ENCODE measurements at places on chromosomes 1 and 21. TPM values are rescaled to one million over a fixed set of nuclear protein-coding genes. Genes with fewer than 3 reads are reported as not detected.

GRCh38 chr21:42758721-42759593 is 105.5 kb downstream of the PDE9A start:
- no peaks in the 10 kb centered on the region for H3K27me3 ChIP-seq

GRCh38 chr1:7886405-7886745 is 33.5 kb upstream of the UTS2 start:
- no peak overlapping the region for H3K4me3 ChIP-seq
- H3K27me3 ChIP-seq = no peaks in the 10 kb centered on the region
- H3K36me3 ChIP-seq = no peaks in the 10 kb centered on the region
- no peaks in the 10 kb centered on the region for H3K4me1 ChIP-seq
- no peak for DNase-seq

DNA sequence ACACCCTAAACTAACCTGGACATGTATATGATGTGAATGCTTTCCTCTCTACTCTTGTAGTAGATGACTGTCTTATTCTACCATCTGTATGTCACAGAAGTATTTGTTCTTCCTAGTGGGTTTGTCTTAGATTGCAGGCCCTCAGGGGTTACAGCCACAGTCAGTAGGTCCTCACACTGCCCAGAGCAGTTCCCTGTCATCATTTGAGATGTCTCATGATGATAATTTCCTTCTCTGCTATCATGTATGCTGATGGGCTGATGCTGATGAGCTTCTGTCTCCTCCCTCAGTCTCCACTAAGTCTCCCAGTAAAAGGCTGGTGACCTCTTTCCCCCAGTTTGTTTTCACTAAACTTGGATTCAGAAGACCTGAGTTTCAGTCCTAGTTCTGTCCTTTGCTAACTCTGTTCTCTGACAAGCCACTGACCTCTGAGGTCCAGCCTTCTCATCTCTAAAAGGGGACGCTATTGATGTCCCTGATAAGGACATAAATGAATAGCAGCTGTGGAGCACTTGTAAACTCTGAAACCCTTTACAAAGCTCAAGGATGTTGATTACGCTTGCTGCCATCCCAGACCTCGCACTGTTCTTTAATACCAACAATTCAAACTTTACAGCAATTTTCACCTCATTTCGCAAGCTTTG is 3.1 kb upstream of the ETV3 start:
- H3K4me3 ChIP-seq = no peak overlapping the region
- peaks cover 7% of the 10 kb centered on the region for H3K4me1 ChIP-seq
- no peaks in the 10 kb centered on the region for H3K36me3 ChIP-seq
- H3K27ac ChIP-seq = peak overlapping the region; percentile 5
- DNase-seq = no peak

DNA sequence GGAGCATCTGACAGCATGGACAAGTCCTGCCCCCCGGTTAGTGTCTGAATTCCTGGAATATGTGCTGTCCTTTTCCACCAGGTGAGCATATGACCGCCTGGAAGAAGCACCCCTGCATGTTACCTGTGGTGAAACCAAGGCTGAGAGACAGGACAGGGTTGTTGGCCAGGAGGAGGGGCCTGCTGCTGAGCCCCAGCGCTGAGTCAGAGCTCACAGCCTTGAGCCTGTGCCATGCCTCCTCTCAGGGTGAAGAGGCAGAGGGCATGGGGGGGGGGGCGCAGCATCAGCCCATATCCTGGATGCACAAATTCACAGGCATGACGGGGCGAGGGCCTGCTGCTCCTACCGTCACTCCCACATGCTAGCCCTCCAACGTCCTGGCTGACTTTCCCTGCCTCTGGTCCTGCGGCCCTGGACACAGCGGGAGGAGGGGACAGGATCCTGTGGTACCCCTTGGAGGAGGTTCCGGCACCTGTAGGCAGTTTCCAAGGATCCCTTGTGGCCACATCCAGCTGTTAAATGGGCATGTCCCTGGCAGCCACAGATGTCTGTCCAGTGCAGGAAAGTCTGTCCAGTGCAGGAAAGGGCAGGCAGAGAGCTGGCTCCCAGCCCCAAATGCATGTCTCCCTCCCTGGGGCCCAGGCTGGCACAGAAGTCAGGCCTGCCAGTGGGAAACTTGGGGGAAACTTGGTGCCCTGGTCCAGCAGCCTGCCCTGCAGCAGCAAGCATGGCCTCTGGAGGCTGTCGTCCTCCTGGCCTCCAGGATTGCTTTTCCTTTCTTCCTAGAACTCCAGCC is 23.9 kb downstream of the TTC34 start:
- H3K36me3 ChIP-seq = no peaks in the 10 kb centered on the region
- H3K27ac ChIP-seq = no peak overlapping the region
- no peak overlapping the region for H3K4me3 ChIP-seq
- H3K27me3 ChIP-seq = no peaks in the 10 kb centered on the region
- DNase-seq = no peak

DNA sequence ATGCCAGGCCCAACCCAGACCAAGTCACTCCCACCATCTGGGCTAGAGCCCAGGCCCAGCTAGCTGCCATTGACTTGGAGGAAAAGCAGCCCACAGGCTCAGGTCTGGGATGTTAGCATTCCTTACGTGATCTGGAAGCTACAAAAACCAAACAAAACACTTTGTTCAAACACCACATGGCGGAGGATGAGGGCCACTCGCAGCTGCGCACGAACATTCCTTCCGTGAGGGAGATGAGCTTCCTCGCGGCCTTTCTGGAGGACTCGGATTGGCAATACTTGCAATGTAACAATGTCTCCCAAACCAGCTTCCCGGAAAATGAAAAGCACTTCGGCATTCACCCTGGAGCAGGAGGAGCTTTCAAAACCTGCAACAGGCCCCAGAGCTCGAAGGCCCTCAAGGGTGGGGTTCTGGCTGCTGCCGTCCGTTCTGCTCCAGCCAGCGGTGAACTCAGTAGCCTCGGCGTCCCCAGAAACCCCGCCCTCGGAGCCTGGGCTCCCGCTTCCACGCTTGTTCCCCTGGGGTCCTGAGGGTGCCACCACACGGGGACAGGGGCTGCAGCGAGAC is 40.5 kb downstream of the COL6A1 start:
- H3K27ac ChIP-seq = no peak overlapping the region
- no peak overlapping the region for H3K4me3 ChIP-seq
- H3K27me3 ChIP-seq = no peaks in the 10 kb centered on the region

DNA sequence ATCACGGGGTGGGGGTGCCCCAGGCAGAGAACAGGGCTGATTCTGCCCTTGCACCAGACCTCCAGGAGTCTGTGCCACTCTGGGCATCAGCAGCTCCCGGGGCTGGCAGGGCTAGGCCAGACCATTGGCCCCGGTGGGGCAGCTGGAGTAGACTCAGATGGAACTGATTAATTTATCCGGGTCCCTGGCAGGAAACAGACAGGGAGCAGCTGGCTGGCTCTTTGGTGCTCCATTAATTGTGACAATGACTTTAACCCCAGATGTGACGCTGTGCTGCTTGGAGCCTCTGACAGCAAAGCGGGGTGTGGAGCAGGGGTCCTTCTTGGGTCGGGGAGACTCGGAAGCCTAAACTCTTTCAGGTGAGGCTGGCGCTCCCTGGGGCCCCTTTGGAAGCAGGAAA is 9.5 kb downstream of the EPHA8 start:
- H3K4me1 ChIP-seq = peaks cover 13% of the 10 kb centered on the region
- H3K36me3 ChIP-seq = no peaks in the 10 kb centered on the region
- H3K27me3 ChIP-seq = no peaks in the 10 kb centered on the region
- no peak for DNase-seq

DNA sequence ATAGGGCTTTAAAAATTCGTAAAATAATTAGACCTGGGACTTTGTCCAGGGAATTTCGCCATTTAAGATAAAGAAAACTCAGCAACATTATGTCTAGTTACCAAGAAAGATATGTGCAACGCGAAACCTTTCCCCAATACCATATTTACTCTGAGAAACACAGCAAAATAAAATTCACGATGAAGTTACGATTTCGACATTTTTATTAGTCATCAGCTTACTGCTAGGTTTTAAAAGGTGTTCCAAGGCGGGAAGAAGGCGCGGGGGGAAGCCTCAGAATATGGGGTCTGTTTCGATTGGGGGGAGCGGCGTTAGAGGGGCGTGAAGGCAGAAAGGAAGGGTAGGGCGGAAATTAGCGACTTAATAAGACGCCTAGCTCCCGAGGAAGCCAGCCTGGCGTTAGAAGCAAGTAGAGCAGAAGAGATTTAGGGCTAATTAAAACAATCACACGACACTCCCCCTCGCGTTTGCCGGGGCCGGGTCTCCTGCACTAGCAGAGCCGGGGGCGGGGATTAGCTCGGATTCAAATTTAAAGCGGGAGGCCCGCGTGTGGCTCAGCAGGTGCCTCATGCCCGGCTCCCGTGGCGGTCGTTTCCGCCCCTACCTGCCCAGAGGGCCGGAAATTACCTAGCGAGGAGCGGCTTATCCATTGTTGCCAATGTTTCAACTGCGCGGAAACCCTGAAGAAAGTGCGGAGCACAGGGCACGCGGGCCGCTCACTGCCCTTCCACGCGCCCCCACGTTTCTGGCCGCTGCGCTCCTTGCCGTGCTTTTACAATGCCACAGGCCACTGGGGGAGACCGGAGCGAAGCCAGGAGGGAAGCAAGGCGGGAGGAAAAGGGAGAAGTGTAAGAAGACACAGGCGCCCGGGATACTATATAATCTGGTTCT is 795 bp upstream of the POU2F1 start:
- peaks cover 18% of the 10 kb centered on the region for H3K4me1 ChIP-seq
- no peaks in the 10 kb centered on the region for H3K27me3 ChIP-seq
- H3K36me3 ChIP-seq = no peaks in the 10 kb centered on the region
- H3K27ac ChIP-seq = peak overlapping the region; percentile 88
- peak; percentile 76 for DNase-seq

DNA sequence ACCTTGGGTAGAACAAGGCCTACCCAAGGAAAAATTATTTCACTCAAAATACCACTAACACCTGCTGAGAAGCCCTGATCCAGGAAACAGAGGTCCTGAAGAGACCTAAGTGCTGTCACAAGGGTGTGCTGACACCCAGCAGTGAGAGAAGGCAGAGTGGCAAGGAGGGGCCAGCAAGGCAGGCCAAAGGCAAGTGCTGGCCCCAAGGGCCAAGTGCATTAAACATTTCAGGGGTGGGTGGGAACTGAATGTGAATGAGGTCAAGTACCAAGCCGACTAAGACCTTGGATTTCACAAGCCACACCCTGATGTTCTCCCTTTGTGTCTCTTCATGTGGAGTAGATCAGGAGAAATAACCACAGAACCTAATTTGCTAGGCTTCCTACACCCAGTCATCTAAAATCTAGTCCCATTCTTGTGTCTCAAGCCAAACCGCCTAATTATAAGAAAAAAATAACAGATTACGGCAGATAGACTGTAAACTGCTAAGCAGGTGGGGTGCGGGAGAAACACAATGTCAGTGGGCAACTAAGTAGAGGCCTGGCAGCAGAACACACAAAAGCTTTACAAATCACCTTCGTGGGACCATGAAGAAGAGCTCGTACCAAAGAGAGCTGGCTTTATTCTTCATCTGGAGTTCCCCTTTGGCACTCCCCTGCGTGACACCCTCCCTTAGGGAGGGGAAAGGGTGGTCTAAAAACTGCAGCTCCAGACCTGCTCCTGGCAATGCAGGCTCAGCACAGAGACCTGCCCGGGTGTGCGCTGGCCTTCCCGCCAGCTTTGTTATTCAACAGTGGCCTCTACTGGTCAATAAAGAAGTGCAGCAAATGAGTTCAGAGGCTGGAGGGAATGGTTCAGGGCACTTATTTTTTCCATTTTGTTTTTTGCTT is 8.7 kb downstream of the UBE2G2 start:
- H3K36me3 ChIP-seq = no peaks in the 10 kb centered on the region
- peaks cover 9% of the 10 kb centered on the region for H3K4me1 ChIP-seq
- no peak overlapping the region for H3K4me3 ChIP-seq
- DNase-seq = peak; percentile 72

- H3K27ac ChIP-seq = peak overlapping the region; percentile 74
- no peak overlapping the region for H3K4me3 ChIP-seq
- H3K27me3 ChIP-seq = no peaks in the 10 kb centered on the region
- DNase-seq = peak; percentile 42
- H3K36me3 ChIP-seq = peaks cover 22% of the 10 kb centered on the region
Observed at GRCh38 chr1:165424454-165425216, 20.3 kb downstream of the RXRG start.

GRCh38 chr21:35244514-35244913 is 195.4 kb upstream of the RUNX1 start:
- H3K27ac ChIP-seq = no peak overlapping the region
- DNase-seq = no peak
- H3K4me3 ChIP-seq = no peak overlapping the region
- no peaks in the 10 kb centered on the region for H3K4me1 ChIP-seq
- H3K27me3 ChIP-seq = peaks cover 46% of the 10 kb centered on the region
- no peaks in the 10 kb centered on the region for H3K36me3 ChIP-seq

- no peaks in the 10 kb centered on the region for H3K27me3 ChIP-seq
- H3K27ac ChIP-seq = no peak overlapping the region
- no peak for DNase-seq
- H3K4me1 ChIP-seq = peaks cover 7% of the 10 kb centered on the region
- no peak overlapping the region for H3K4me3 ChIP-seq
Observed at GRCh38 chr1:92953491-92953890, 7.8 kb downstream of the DIPK1A start.

- H3K4me3 ChIP-seq = peak overlapping the region; percentile 46
- DNase-seq = no peak
- peak overlapping the region; percentile 73 for H3K27ac ChIP-seq
- H3K36me3 ChIP-seq = no peaks in the 10 kb centered on the region
- H3K27me3 ChIP-seq = peaks cover 10% of the 10 kb centered on the region
Observed at GRCh38 chr1:16644193-16644481, 22.6 kb downstream of the RNU1-3 start.

Gene AMY2A
- not detected for total RNA-seq

Gene S100A7A
- total RNA-seq = not detected

Gene MPZ
- total RNA-seq = 0.35 TPM

Gene PTGS2
- total RNA-seq = 0.35 TPM

Data from cardiac muscle cell (in vitro differentiated cells and primary cell).